ENCODE measurements at places on chromosomes 2 and 18. TPM values are rescaled to one million over a fixed set of nuclear protein-coding genes. Genes with fewer than 3 reads are reported as not detected.

- DNase-seq: no peak
Observed at GRCh38 chr2:128292599-128293425, 25.9 kb downstream of the HS6ST1 start.

GRCh38 chr2:70203086-70203485 lies 12.3 kb upstream of the C2orf42 start:
- DNase-seq: no peak

GRCh38 chr2:177322801-177323261 lies 58.3 kb upstream of the NFE2L2 start:
- DNase-seq: no peak

DNA sequence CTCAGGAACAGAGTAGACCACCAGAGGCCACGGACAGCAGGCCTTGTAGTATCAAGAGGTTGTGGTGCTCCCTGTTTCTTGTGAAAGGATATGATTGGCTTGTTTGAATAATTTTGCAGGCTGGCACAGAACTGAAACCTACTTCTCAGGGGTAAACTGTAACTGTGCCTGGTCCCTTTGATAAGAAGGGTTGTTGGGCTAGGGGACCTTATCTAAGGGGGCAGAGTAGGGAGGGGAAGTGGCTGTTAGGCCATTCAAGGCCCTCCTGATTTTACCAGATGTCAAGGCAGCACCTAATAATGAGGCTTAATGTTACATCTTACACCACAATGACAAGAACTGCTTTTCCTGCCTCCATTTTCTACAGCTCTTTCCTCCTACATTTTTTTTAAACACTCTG lies 45.6 kb downstream of the GPR39 start:
- DNase-seq: no peak

MYO3B gene
- total RNA-seq: 0.49 TPM

DNA sequence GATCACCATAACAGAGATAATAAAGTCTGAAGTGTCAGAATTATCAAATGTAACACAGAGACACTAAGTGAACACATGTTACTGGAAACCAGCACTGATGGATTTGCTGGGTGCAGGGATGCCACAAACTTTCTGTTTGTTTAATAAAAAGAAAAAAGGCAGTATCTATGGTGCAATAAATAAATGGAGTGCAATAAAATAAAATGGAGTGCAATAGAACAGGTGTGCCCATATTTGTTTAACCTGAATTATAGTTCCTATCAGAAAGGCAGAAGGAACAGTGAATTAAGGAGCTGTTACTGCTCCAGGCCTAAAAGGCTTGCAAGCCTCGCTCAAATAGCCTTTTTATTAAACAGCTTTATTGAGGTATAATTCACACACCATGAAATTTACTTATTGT lies 81.0 kb upstream of the KIDINS220 start:
- DNase-seq: no peak

- no peak for DNase-seq
Observed at GRCh38 chr2:150346806-150347205, 140.7 kb downstream of the RND3 start.

GRCh38 chr2:172000696-172001361 lies 1.1 kb downstream of the METAP1D start:
- DNase-seq: no peak

- DNase-seq: no peak
Observed at GRCh38 chr2:238061315-238062202, 758 bp downstream of the SCLY start.

GLI2 gene
- 16.2 TPM for total RNA-seq

DNA sequence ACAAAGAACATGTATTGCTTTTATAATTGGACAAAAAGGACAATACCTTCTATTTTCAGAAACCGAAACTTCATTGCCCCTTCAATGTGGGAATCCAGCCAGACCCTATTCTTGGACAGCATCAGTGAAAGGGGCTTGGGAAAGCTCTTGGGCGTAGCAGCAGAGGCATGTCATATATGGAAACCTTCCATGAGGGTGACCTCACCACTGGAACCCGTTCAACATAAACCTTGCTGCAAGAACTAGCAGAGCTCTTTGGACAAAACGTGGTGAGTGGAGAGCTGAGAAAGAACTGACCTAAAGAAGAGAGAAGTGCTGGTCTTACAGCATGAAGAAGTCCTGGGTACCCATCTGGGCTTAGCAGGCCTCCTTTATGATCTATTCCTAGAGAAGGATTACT lies 22.7 kb upstream of the ACTG2 start:
- DNase-seq: no peak

TP53I3 gene
- 31.9 TPM for total RNA-seq

SDC1 gene
- total RNA-seq: 184 TPM

GRCh38 chr2:203225423-203226039 lies 13.3 kb upstream of the CYP20A1 start:
- DNase-seq: no peak

- DNase-seq: no peak
Observed at GRCh38 chr18:68623342-68623741, 91.6 kb downstream of the TMX3 start.

DNA sequence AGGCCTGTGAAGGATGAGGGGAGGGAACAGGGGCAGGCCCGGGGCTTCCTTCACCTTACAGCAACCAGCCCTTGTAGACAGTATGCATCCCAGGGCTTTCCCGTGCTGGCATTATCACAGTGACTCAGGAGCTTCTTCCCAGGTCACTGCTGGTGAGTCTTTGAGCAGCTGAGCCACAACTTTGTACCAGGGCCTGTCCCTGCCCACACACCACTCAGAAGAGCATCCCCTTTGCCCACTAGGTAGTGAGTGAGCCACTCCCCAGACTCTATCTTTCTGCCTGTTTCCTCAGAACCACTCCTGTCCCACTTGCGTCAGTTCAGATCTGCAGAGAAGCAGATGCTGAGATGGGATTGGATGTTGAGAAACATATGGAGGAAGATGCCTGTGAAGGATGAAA lies 69.6 kb upstream of the ALPP start:
- DNase-seq: no peak

GRCh38 chr2:144358979-144359541 lies 160.9 kb downstream of the ZEB2 start:
- no peak for DNase-seq

DNA sequence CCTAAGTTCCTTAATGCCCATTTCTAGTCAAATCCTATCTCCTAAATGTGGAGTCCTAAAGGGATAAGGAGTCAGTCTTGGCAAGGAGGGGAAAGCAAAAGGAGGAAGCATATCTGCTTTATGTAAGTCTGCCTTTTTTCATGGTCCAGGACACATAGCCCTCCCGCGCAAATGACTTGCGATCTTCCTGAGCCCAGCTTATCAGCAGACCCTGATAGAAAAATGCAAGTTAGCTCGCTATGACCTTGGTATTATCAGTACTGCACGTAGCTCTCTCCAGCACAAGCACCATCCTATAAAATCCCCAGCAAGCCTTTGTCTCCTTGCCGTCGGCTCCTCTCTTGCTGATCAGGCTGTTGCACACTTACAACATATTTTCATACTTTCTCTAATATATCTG lies 281.4 kb upstream of the KCNH7 start:
- DNase-seq: no peak

DNA sequence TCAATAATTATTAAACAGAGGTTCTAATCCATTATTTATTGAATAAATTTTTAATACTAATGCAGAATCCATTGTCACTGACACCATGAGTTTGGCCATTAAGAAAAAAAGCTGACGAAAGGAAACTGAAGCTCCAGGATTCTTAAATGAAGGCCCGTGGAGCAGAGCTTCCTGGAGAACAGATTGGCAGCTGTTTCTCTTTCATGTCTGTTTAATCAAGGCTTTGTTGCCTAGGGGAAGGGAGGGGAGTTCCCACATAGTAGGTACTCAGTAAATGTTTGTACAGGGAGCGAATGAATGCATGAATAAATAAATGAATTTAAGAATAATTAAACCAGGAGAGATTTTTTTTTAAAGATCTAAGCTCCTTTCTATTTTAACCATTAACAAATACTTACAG lies 315.1 kb upstream of the KLHL29 start:
- DNase-seq: no peak

DNA sequence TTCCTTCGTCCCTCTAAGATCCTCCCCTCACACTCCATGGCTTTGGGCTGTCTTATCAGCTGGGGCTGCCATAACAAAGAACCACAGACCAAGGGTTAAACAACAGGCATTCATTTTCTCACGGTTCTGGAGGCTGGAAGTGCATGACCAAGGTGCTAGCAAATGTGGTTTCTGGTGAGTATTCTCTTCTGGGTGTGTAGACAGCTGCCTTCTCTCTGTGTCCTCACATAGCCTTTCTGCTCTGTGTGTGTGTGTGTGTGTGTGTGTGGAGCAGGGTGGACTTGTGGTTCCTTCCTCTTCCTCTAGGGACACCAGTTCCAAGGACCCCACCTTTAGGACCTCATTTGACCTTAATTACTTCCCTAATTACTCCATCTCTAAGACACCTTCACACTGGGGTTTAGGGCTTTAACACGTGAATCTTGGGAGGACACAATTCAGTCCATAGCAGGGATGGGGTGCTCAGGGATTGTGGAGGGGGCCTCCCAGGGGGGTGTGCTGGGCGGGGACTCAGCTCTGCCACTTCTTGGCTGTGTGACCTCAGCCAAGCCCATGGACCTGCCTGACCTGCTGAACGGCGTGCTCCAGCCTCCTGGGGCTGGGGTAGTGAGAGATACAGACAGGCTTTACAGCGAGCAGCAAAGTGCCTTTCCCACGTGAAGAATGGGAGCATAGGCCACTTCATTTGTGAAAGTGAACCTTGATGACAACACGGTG lies 38.0 kb downstream of the ACKR3 start:
- no peak for DNase-seq

GRCh38 chr18:37282386-37283037 lies 283.1 kb downstream of the CELF4 start:
- DNase-seq: no peak

EGR4 gene
- total RNA-seq: not detected

- DNase-seq: no peak
Observed at GRCh38 chr2:17587469-17587868, 47.0 kb downstream of the VSNL1 start.

FHOD3 gene
- total RNA-seq: 5.6 TPM

GRCh38 chr2:203811491-203812221 lies 55.9 kb upstream of the CTLA4 start:
- no peak for DNase-seq

DNA sequence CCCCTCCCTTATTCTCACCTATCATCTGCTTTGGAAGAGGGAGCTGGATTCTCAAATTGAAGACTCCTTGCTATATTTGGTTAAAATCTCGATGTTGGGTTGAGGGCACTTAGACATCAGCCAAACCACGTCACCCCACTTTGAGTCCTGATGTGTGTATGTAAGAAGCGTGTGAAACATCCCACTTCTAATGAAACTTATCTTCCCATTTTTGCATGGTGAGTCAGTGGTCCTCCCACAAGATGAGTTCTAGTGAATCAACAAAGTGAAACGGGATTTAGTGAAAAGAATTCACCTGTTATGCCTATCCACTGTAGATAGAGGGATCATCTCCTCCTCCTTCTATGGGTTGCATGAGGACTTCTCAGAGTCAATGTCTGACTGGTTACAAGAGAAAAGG lies 51.4 kb upstream of the SPRED2 start:
- DNase-seq: no peak

DNA sequence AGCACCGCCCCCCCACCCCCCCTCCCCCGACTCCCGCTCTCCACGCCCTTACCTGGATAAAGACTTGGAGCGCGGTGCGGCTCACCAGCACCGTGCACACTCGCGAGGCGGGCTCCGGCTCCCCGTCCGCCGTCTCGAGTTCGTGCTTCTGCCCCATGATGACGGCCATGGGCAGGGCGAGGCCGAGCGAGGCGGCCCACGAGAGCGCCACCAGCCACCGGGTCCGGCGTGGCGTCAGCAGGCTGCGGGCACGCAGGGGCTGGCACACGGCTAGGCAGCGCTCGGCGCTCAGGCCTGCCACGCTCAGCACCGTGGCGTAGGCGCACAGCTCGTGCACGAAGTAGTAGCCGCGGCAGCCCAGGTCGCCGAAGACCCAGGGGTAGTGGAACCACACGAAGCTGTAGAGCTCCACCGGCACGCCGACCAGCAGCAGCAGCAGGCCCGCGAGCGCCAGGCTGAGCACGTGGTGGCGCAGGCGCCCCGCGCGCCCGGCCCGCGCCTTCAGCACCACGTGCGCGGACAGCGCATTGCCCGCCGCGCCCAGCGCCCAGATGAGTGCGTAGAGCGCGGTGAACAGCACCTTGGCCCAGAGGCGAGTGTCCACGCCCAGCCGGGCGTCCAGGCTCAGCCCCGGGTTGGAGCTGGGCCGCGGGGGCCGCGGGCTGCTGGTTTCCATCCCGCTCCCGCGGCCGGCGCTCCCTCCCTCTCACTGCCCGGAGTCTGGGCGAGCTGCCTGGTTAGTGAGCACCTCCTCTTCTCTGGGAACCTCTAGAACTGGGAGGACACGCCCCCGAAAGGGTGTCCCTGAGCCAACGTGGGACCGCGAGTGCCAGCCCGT lies at the start of gene NTSR2:
Gene NTSR2 (minus strand): TSS at position 742 of the 838 bp plus-strand sequence. CDS start 66 bp downstream, at position 676.
- no peak for DNase-seq

SIX3 gene
- not detected for total RNA-seq

DNA sequence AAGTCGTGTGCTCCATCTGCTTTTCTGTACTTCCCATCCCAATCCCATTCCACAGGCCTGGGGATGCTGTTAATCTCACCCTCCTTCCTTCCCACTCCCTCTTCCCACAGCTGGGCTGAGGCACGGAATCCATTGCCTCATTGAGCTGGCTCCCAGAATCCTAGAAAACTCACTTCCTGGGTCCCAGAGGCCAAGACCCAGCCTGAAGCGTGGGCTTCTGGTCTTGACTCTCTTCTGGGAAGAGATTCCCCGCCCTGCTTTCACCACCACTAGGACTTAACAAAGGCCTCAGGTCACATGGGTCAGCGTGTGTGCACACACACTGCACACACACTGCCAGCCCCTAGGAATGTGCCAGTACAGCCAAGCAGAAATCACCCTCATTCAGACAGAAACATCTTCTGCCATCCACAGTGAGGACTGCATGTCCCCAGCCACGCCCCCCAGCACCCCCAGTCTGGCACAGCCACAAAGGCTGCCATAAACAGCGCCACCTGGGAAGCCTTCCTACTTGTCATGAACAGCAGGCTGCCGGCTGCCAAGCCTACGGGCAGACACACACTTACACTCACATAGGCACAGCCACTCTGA lies 165.8 kb downstream of the TNS1 start:
- no peak for DNase-seq

TBR1 gene
- not detected for total RNA-seq

DNA sequence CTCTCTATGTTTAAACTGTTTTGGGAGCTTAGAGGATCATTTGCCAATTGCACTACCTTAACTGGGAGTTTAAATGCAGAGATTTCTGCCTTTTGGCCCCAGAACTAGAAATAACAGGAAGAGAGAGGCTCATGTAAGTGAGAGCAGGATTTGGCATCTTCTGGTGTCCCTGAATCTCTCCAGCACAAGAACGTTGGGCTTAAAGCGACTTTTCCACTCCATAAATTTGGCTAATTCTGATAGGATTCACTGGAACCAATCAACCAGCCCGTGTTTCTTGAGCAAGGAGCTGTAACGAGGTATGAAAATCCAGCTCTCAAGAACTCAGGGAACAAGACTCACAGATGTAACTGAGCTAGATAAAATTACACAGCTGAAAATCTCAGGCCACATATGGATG lies 181.0 kb downstream of the C1D start:
- no peak for DNase-seq

GCG gene
- not detected for total RNA-seq

Data from vagina (tissue), 2 donors.